Activated CD4-positive, alpha-beta memory T cell treated with anti-CD3 and anti-CD28 coated beads for 36 hours (primary cell): ENCODE measurements at places on chromosomes 3 and 15. TPM values are rescaled to one million over a fixed set of nuclear protein-coding genes. Genes with fewer than 3 reads are reported as not detected.

The SERINC4 gene
- total RNA-seq: 0.10 TPM

The NR2E3 gene
- not detected for total RNA-seq

The CMTM7 gene
- 47.1 TPM for total RNA-seq

The MCF2L2 gene
- 4.7 TPM for total RNA-seq

The MOBP gene
- not detected for total RNA-seq

GRCh38 chr3:177928172-177928873 is 607.9 kb upstream of the KCNMB2 start:
- no peak overlapping the region for H3K4me3 ChIP-seq
- H3K27me3 ChIP-seq: no peaks in the 10 kb centered on the region
- no peaks in the 10 kb centered on the region for H3K36me3 ChIP-seq
- H3K4me1 ChIP-seq: peaks cover 24% of the 10 kb centered on the region

DNA sequence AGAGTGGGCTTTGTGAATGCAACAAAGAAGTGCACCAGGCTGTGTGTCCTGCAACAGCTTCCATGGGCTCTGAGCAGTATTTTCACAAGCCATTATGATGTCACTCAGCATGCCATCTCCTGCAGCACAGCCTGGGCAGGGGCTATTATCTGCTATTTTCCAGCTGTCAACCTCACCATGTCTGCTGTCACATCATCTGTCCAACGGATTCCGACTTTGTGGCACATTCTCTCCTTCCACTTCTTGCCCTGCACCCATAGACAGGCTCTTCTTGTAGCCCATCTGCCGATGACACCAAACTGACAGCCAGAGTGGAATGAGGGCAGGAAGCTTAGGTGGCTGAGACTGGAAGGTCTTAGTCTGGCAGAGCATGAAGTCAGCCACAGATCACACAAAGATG is 691.9 kb downstream of the NTRK3 start:
- no peaks in the 10 kb centered on the region for H3K36me3 ChIP-seq
- no peak for DNase-seq
- no peak overlapping the region for H3K27ac ChIP-seq
- H3K4me1 ChIP-seq: peaks cover 3% of the 10 kb centered on the region
- no peak overlapping the region for H3K4me3 ChIP-seq

DNA sequence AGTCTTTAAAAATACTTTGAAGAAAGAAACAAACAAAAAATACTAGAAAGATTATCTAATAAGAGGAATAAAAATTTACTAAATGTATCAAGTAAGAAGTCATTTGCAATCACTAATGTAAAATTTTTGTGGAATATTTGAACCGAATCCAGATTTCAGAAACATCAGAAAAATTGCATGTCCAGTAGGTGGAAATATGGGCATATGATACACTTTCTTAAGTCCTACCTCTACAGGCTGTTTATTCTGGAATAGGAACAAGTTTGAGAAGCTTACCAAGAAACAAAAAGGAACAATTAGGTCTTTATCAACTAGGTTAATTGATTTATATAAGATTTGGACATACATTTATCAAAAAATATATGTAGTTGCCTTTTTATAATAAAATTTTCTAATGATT is 292.9 kb upstream of the ROBO1 start:
- no peaks in the 10 kb centered on the region for H3K27me3 ChIP-seq
- H3K4me1 ChIP-seq: no peaks in the 10 kb centered on the region
- H3K27ac ChIP-seq: no peak overlapping the region
- H3K36me3 ChIP-seq: no peaks in the 10 kb centered on the region
- no peak for DNase-seq

GRCh38 chr3:30586806-30587486 is 19.5 kb upstream of the TGFBR2 start:
- no peak overlapping the region for H3K4me3 ChIP-seq
- no peak for DNase-seq

DNA sequence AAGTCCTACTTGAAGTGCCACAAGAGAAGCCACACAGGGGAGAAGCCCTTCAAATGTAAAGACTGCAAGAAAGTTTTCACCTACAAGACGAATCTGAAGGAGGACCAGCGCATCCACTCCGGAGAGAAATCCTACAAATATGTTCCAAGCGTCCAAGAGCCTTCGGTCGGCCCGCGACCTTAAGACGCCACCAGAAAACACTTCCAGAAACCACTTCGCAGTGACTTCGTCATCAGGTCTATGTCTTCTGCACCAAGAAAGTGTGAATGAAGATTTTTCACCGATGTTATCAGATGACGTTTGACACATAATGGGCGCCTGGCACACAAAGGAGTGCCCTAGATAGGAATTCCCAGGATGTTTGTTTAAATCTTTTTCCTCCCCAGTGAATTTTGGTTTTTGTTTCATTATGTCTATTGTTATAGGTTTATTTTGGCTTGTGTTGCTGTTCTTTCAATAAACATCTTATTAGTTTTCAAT is 24.1 kb upstream of the ARPIN start:
- DNase-seq: no peak
- H3K4me3 ChIP-seq: no peak overlapping the region
- no peak overlapping the region for H3K27ac ChIP-seq
- H3K27me3 ChIP-seq: peaks cover 3% of the 10 kb centered on the region
- H3K36me3 ChIP-seq: no peaks in the 10 kb centered on the region

- DNase-seq: peak; percentile 56
- H3K4me1 ChIP-seq: peaks cover 14% of the 10 kb centered on the region
- peak overlapping the region; percentile 48 for H3K4me3 ChIP-seq
- H3K27ac ChIP-seq: peak overlapping the region; percentile 62
Observed at GRCh38 chr3:11724615-11725339, 81.1 kb upstream of the VGLL4 start.

GRCh38 chr15:100601163-100601562 is 821 bp downstream of the LINS1 start:
- H3K36me3 ChIP-seq: peaks cover 31% of the 10 kb centered on the region
- H3K4me3 ChIP-seq: no peak overlapping the region
- H3K4me1 ChIP-seq: peaks cover 66% of the 10 kb centered on the region
- H3K27ac ChIP-seq: no peak overlapping the region
- peak; percentile 64 for DNase-seq

DNA sequence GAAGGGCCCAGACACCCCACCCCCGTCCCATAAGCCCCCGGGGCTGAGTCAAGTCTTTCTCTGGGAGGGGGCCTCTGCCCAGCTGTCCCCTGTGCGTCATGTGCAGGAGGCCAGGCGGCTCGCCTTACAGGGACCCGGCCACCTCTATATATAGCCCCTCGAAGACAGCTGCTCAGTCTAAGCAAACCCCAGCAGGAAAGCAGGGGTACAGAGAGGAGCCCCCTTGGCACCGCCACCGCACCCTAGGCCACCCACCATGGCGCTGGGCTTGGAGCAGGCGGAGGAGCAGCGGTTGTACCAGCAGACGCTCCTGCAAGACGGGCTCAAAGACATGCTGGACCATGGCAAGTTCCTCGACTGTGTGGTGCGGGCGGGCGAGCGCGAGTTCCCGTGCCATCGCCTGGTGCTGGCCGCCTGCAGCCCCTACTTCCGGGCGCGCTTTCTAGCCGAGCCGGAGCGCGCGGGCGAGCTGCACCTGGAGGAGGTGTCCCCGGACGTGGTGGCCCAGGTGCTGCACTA is at the start of gene KLHL40:
Gene KLHL40, plus strand, starts transcription at position 175 of the 519 bp plus-strand sequence. Its CDS starts 82 bp downstream, at position 257.
- H3K36me3 ChIP-seq: no peaks in the 10 kb centered on the region
- peak within 1 kb of the TSS; percentile 20 for H3K4me3 ChIP-seq
- peaks cover 6% of the 10 kb centered on the region for H3K4me1 ChIP-seq
- H3K27ac ChIP-seq: no peak within 1 kb of the TSS
- no peak for DNase-seq

DNA sequence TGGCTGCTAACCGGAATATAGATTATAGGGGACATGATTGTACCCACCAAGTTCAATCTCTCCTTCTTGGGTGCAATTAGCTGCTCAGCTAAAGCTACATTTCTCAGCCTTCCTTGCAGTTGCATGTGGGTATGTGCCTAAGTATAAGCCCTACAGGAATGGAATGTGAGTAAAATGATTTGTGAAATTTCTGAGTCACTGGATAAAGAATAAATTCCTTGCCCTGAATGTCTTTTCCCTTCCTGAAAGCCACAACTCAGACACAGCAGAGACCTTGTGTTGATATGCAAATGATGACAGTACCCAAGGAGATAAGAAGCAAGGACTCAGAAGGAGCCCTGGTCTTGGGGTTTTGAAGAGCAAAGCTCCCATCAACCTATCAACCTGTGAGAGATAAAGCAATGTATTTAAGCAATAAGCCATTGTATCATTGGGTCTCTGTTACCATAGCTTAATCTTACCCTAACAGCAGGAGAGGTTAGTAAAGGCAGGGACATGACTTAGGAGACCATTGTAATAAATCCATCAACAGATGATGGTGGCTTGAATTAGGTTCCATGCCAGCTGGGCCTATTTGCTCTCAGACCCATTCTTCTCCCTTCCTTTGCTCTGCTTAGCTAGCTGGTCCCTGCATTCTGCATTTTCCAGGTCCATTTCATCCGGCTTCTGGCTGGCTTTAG is 25.6 kb upstream of the ZNF280D start:
- peaks cover 4% of the 10 kb centered on the region for H3K27me3 ChIP-seq
- no peak overlapping the region for H3K27ac ChIP-seq
- no peak for DNase-seq
- no peaks in the 10 kb centered on the region for H3K4me1 ChIP-seq
- no peaks in the 10 kb centered on the region for H3K36me3 ChIP-seq
- no peak overlapping the region for H3K4me3 ChIP-seq

DNA sequence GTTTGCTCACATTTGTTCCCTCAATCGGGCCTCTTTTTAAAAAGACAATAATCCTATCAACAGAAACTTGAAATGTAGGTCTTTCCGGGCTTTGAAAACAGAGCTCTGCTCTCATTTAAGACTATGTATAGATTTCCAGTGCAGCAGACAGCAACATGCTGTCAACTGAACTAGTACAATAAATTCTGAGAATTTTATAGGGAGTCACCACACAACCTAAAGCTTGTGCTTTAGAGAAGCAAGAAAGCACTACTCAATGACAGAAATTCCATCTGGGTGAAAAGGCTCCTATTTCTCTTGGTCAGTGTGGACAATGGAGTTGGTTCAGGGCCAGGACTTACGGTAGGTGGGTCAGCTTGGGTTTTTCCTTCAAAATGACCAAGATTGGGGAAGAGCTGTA is 583.5 kb downstream of the ROBO1 start:
- no peak overlapping the region for H3K4me3 ChIP-seq
- H3K27ac ChIP-seq: no peak overlapping the region
- no peaks in the 10 kb centered on the region for H3K36me3 ChIP-seq
- H3K27me3 ChIP-seq: no peaks in the 10 kb centered on the region
